ENCODE measurements at places on chromosomes 13 and 19.
A peak's percentile ranks its signal among the peaks of the same experiment; 100 is the strongest.

- DNase-seq, result no peak
Observed at GRCh38 chr19:30666301-30666803, 294.2 kb downstream of the ZNF536 start.

- no peak for DNase-seq
Observed at GRCh38 chr19:17243830-17244617, 1.7 kb downstream of the NR2F6 start.

GRCh38 chr19:57686727-57687126, 5.0 kb downstream of the ZNF551 start:
- no peak for DNase-seq

GRCh38 chr19:3478409-3479176, 1.7 kb downstream of the SMIM24 start:
- no peak for DNase-seq

- DNase-seq, result no peak
Observed at GRCh38 chr13:86710013-86710412, 910.8 kb upstream of the SLITRK6 start.

GRCh38 chr13:21330126-21330861, 128.8 kb downstream of the ZDHHC20 start:
- DNase-seq, result no peak

DNA sequence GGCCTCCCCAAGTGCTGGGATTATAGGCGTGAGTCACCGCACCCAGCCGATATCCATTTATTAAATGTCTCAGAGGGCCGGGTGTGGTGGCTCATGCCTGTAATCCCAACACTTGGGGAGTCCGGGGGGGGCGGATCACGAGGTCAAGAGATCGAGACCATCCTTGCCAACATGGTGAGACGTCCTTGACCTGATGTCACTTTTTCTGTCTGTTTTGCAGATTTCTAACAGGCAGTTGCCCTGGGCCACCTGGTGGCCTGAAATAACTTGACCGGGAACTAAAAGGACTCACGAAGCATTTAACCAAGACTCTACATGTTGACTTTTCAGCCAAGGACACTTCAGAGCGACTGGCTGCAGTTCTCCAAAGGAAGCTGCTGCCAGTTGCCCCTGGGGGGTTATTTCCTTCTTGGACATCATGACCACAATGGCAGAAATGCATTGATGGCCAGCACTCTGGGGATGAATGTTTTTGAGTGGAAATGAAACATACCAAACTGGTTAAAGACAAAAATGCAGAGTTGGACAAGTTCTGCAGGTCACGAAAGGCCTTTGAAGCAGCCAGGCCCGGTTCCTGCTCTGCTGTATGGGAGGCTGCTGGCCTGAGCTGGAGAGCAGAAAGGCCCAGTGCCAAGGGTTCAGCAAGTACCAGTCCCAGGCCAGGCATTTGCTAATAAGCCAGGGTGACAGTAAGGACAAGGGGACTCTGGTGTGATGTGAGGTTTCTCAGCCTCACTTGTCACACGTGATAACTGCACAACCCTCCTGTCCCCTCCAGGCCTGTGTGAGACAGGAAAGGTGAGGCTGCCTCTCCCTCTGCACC, 8.3 kb downstream of the ZNF837 start:
- DNase-seq, result no peak

DNA sequence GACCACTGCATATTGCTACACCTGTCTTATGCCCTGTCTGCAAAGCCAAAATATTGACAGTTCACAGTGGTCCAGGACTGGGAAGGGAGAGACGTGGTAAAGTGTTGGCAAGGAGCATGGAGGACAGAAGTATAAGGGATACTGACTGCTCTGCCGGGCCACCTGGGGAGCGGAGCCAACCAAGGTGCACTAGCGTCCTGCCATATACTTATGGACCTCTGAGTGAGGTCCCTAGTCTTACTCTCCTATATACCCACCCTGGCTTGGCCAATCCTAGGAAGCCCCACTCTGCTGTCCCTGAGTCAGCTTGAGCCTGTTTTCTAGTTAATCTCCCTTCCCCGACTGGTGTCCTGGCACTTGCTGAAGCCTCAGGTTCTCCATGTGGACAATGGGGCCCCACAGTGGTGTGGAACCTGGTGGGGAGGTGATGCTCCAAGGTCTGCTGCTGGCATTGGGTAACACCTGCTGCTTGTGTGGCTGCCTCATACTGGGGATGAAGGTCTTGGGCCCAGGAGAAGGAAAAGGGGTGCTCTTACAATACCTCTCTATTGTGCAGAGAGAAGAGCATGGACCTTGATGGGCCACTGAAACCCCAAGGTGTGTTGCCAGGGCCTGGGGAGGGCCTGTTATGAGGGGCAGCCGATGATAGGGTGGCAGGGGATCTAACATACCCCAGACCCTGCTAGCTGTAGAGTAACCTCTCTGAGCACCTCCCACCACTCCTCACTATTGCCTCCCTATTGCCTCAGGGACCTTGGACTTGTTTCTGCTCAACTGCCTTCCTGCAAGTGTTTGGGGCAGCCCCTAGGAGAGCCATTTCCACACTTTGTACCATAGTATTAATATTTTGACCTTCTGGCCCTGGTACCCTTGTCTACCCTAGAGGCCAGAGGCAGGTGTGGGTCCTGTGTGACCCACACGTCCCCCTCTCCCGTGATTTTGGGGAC, 6.7 kb upstream of the TRIM28 start:
- no peak for DNase-seq

GRCh38 chr19:11769995-11770394, 3.2 kb downstream of the ZNF441 start:
- DNase-seq, result no peak

DNA sequence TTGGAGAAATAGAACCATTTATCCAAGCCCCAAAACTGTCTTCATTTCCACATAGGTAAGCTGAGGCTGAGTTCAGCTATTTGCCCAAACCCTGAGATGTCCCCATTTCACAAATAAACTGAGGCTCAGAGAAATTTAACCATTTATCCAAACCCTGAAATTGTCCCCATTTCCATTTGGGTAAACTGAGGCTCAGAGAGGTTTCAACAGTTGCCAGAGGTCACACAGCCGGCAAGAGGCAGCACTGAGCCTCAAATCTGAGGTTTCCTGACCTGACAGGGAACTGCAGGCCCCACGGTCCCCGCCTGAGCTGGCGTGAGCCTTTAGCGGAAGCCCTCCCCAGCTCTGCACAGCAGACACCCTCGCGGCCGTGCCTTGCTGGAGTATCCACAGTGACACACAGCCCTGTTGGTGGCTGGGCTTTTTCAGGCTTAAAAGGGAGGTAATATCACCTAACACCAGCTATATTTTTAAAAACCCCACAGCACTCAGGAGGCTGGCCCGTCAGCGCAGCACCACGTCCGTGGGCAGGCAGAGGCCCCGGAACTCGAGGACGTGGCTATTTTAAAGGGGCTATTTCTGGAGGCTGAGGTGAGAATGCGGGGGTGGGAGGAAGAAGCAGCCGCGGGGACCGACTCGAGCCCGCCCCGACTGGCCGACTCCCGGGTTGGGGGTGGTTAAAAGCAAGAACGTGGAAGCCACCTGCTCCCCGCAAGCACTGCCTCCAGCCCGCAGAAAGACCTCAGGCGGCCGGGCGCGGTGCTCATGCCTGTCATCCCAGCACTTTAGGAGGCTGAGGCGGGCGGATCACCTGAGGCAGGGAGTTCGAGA, 18.5 kb downstream of the PTPRS start:
- no peak for DNase-seq

- DNase-seq, result no peak
Observed at GRCh38 chr19:54208784-54209057, 8.1 kb downstream of the RPS9 start.

GRCh38 chr13:95723438-95723837, 46.5 kb downstream of the DNAJC3 start:
- DNase-seq, result no peak

- DNase-seq, result peak; percentile 73
Observed at GRCh38 chr13:110874508-110874960, 40.3 kb downstream of the ANKRD10 start.

- no peak for DNase-seq
Observed at GRCh38 chr13:79831556-79831955, 350.6 kb downstream of the NDFIP2 start.

GRCh38 chr13:61138857-61139256, 276.8 kb downstream of the PCDH20 start:
- DNase-seq, result no peak

- no peak for DNase-seq
Observed at GRCh38 chr13:108785844-108786243, 156.4 kb downstream of the MYO16 start.

DNA sequence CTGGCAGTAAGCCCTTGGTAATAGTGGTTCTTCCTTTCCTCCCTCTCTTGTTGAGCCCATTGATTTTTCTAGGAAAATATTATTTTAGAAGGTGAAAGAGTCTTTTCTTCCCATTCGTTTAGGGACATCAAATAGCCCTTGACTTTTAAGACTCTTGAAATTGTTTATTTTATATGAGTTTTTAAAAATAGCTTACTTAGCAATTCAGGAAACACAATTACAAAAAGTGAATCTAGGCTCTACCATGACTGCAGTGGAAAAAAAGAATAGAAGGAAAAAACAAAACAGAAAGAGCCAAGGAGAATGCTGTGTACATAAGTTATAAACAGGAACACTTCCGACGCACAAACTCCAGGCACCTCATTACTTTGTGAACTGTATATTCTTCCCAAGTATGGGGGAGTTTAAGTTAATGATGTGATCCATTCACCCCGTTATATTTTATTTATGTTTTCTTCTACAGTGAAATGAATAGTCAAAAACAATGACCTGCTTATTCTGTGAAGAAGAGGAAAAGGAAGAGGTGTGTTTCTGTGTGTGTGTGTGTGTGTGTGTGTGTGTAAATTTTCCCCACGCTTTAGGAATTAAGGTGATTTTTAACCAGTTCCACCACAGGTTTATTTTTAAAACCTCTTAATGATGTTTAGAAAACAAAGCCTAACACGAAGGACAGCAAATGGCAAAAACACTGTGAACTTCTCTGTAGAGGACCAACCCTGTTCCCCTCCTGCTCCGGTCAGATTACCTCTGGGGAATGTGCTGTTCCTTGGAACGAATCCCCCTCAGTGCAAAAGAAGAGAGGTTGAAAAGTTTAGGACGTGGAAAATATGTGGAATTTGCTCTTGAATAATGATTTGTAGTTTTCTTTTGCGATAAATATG, 266.3 kb downstream of the KLF5 start:
- no peak for DNase-seq

GRCh38 chr19:4448147-4448985, 9.2 kb downstream of the UBXN6 start:
- no peak for DNase-seq

DNA sequence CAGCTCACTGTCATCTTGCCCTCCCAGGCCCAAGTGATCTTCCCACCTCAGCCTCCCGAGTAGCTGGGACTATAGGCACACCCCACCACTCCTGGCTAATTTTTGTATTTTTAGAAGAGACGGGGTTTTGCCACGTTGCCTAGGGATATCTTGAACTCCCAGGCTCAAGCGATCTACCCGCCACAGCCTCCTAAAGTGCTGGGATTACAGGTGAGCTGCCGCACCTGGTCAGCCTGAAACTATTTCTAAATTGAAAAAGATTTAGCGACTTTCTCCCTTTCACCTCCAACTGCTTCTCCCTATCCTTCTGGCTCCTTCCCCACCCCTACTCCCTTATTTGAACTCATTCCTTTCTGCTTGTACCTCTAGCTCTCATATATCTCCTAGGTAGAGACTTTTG, 19.8 kb upstream of the NAA16 start:
- DNase-seq, result no peak

- no peak for DNase-seq
Observed at GRCh38 chr13:40617801-40618356, 48.6 kb downstream of the FOXO1 start.

- DNase-seq, result no peak
Observed at GRCh38 chr19:33700408-33701013, 78.8 kb downstream of the CHST8 start.

- DNase-seq, result no peak
Observed at GRCh38 chr19:4368128-4368820, 24.9 kb downstream of the MPND start.

GRCh38 chr19:12965017-12965811, 4.2 kb upstream of the DAND5 start:
- DNase-seq, result peak; percentile 71

GRCh38 chr13:51330791-51331190, 8.7 kb upstream of the SERPINE3 start:
- peak; percentile 47 for DNase-seq

DNA sequence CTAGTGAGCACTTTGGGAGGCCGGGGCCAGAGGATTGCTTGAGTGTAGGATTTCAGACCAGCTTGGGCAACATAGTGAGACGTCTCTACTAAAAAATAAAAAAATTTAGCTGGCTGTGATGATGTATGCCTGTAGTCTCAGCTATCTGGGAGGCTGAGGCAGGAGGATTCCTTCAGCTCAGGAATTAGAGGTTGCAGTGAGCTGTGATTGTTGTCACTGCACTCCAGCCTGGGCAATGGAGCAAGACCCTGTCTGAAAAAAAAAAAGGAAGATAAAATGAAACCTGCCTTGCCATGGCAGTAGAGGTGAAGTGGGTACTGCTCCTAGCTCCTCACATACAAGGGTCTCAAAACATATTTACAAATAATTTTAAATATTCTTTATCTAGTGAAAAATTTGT, 7.4 kb downstream of the UCHL3 start:
- no peak for DNase-seq

DNA sequence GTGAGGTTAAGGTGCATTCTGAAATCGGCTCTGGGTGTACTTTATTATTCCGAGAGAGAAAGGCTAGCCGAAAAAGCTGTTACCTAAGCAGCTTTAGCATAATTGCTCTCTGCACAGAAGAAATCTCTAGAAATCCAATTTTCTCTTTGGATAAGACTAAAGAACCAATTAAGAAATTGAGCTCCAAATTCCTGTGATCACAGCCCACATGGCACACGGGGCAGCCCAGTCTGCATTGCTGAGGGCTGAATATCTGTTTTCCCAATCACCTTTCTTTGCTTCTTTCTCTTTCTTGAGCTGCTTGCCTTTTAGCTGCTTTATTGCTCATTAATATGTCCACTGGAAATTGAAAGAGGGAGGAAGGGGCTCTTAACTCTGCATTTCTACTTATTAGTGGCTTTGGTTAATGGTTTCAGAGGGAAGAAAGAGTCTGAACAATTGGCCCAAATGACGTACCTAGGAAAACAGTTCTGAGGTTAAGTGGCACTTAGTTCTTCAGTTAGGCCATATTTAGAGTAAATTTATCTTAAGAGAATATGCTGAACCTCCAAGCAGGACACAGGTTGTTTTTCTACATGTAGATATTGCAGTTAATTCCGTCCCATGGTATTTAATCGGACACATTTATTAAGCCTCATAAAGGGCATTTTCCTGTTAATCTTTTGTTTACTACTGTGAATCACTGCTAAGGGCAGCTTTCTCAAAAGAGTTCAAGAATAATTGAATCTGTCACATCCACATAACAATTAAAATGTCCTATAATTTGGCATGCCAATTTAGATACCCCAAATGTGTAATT, 265.7 kb downstream of the ABCC4 start:
- no peak for DNase-seq

- no peak for DNase-seq
Observed at GRCh38 chr13:21894703-21895699, 224.1 kb downstream of the FGF9 start.
